Right hindlimb (tissue), 1 donor: ENCODE measurements at places on chromosomes 1 and 21.

DNA sequence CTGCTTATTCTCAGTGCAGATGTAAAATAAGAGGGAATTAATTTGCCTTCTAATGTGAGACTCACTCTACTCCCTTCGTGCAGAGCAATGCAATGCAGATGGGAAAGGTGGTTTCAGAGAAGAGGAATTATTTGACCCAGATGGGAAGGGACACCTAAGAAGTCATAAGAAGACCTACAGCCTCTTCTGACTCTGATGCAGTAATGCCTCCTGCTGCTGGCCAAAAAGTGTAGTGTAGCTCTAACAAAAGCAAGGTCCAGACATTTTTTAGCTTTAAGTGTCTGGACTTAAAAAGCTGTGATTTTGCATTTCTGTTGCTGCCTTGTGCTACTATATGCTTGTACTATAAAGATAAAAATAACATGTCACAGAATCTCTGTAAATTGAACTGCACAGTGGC lies 501.4 kb downstream of the TTLL7 start:
- DNase-seq, result no peak

DNA sequence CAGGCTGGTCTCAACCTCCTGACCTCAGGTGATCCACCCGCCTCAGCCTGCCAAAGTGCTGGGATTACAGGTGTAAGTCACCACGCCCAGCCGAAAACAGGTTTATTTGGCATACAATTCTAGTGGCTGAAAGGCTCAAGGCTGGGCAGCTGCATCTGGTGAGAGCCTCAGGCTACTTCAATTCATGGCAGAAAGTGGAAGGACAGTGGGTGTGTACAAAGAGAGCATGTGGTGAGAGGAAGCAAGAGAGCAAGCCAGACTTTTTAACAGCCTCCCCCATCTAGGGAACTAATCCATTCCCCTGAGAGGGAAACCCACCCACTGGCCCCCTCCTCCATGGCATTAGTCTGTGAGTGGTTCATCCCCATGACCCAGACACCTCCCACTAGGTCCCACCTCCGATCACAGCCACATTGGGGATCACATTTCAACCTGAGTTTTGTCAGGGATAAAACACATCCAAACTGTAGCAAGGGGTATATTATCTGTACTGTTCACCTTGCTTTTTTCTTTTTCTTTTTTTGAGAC lies 9.5 kb downstream of the BMP8A start:
- DNase-seq, result no peak

GRCh38 chr1:219333626-219334025 lies 159.9 kb downstream of the LYPLAL1 start:
- DNase-seq, result no peak

- no peak for DNase-seq
Observed at GRCh38 chr1:62228883-62229187, 34.2 kb downstream of the L1TD1 start.

DNA sequence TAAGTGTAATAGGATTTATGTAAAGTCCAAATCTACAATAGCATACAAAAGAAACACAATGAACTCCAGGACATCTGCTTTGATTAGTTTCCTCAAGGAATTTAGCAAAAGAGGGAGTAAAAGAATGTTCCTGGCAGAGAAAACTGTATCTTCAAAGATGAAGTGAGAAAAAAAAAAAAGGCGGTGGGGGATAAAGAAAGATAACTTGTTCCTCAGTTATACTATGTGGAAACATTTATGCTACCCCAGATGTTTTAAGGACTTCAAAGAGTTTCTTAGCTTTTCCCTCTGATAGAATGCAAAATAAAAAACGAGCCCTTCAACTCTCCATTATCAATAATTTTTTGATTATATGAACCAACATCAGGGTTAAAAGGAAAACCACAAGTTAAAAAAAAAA lies 908.9 kb upstream of the ADGRL2 start:
- no peak for DNase-seq

GRCh38 chr1:228079601-228080263 lies 2.8 kb upstream of the ARF1 start:
- no peak for DNase-seq

DNA sequence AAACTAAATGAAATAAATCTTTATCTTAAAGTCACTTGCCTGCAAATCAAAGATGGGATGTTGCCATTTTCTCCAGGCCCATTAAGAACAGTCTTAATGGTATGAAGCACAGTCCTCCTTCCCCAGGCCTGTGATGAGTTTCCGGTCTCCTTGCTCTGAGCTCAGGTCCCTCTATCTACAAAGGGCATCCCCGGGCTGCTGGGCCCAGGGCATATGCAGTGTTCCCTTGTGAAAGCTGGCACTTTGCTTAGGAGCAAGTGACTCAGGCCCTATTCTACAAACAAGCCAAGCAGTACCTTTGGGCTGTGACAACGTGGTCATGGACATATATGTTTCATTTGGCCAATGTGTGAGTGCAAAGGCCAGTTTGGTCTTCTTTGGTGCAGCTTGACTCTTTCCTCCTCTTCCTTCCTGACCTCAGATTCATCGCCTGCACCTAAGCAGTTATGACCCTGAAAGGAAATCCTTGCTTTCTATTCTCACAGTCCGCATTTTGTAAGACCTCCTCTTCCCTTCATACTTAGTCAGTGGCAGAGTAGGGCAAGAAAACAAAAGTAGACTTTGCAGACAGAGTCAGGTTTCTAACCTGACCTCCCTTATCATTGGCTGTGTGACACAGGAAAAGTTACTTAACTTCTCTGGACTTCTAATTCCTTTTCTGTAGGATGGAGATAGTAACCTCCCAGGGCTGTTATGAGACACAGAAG lies 109.5 kb downstream of the ERG start:
- no peak for DNase-seq

- DNase-seq, result no peak
Observed at GRCh38 chr1:62209931-62210595, 15.4 kb downstream of the L1TD1 start.

GRCh38 chr1:236332092-236332758 lies 50.5 kb upstream of the ERO1B start:
- no peak for DNase-seq

DNA sequence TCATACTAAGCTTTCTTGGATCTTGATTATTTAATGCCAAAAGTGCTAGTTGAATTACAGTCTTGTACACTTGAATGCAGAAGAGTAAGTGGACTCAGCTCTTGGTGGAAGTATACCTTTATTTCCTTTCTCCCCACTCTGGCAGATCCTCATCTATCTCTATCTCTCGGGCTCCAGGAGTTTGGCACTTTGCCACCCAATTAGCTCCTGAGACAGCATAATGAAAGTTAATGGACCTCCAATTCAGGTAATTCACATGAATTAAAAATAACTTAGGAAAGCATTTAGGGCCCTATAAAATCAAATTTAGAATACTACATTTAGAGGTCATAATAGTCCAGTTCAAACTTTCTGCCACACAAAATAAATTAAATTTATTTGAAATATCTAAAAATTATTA lies 67.4 kb downstream of the OLFM3 start:
- DNase-seq, result no peak

DNA sequence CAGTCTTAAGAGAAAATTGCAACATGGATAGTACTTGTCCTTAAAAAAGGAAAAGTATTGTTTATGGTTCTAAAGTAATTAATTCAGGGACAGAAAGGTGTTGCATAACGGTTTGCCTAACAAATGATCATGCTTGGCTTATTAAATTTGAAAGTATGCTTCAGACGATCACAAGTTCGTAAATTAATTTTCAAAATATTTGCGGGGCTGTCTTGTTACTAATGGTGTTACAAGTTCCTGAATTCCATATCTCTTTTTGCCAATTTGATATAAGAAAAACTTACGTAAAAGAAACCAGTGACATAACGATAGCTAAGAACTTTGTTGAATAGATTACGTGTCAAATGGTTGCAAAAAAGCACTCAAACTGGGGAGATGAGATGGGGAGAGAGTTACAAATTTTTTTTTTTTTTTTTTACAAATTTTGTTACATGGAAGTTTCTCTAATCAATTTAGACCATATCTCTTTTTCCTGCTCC lies 1.3 kb downstream of the AGO3 start:
- DNase-seq, result no peak

GRCh38 chr1:67209521-67209920 lies 43.3 kb downstream of the IL23R start:
- no peak for DNase-seq

GRCh38 chr1:208351838-208352237 lies 107.7 kb upstream of the PLXNA2 start:
- DNase-seq, result no peak

DNA sequence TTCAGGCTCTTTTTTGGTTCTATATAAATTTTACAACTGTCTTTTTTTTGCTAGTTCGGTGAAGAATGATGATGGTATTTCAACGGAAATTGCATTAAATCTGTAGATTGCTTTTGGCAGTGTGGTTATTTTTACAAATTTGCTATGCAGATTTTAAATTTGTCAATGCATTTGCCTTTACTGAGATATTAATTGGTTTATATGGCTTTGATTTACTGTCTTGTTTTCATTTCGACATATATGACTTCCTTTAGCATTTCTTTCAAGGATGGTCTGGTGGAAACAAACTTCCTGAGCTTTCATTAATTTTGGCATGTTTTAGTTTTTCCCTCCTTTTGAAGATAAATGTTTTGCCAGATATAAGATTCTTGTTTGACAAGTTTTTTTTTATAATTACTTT lies 1522.5 kb upstream of the PRMT6 start:
- no peak for DNase-seq

DNA sequence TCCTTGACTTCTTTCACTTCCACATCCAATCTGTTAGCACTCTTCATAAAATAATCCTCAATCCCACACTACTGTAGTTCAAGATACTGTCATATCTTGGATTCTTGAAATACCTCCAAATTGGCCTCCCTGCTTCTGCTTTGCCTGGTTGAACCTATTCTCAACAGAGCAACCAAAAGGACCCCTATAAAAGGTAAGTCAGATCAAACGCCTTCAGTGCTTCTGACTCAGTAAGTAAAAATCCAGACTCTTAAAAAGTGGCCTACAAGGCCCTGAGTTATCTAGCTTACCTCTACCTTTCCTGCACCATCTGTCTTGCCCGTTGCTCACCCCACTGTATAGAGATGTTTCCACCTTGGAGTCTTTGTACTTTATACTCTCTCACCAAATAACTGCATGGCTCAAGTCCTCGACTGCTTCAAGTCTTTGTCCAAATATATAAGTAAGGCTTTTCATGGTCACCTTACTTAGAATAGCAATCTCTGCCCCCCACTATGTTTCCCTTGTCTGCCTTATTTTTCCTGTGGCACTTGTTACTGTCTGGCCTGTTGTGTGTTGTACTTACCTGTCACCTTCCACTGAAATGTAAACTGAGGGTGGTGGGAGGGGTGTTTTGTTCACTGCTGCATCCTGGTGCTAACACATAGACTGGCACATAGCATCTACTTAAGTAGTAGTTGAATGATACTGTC lies 5.1 kb upstream of the PIGV start:
- DNase-seq, result no peak

GRCh38 chr1:160623227-160623633 lies 23.6 kb downstream of the SLAMF1 start:
- no peak for DNase-seq

DNA sequence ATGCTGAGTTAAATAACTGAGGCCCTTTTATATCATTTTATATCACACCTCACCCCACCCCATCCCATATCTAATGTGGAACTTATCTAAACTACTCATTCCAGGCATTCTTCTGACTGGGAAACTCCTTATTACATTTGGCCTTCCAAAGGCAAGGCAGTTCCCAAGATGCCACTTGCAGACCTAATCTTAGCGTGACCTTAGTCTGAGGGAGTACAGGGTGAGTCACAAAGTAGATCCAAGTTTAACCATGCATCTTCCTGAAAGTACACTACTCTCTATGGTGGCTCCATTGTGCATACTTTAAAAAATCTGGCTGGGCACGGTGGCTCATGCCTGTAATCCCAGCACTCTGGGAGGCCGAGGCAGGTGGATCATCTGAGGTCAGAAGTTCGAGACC lies 353.6 kb upstream of the C1orf87 start:
- no peak for DNase-seq

GRCh38 chr1:16443975-16444770 lies 3.6 kb downstream of the NECAP2 start:
- no peak for DNase-seq

- DNase-seq, result no peak
Observed at GRCh38 chr1:168106274-168106673, 30.5 kb downstream of the GPR161 start.

GRCh38 chr1:45998020-45998617 lies 134.3 kb downstream of the PIK3R3 start:
- DNase-seq, result no peak

DNA sequence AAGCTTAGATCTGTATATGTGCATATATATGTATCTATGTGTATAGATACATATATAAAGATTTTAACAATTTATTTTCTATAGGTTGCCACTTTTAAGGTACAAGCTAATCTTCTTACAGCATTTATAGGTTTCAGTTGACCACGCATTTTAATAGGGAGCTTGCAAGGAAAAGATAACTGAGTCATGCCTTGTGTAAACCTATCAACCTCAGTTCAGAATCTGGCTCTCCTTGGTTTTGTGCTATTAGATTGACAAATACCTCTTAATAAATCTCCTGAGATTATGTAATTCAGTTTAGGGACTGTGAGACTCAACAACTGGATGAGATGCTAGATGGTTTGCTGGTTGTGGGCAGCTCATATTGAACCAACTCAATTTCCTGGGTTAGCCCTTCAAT lies 114.7 kb upstream of the SERBP1 start:
- no peak for DNase-seq

- no peak for DNase-seq
Observed at GRCh38 chr1:50570066-50570468, 146.8 kb upstream of the DMRTA2 start.

GRCh38 chr1:20947409-20947808 lies 160.3 kb upstream of the HP1BP3 start:
- no peak for DNase-seq

DNA sequence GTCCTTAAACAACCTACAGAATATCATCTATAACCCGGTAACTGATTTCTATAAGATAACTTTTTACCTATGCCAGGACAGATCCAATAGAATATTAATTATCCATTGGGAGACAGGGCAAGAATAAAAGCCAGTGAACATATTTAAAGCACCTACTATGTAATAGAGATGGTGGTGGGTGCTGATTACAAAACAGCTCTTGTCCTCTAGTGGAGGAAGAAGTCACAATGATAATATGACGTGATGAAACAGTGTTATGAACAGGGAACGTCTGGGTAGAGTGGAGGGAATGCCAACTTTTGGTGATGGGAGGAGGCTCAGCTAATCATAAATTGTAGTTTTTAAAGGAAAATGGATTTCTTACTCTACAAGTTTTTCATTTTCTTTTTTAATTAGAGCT lies 2.3 kb downstream of the LGALS8 start:
- DNase-seq, result no peak

GRCh38 chr1:247415423-247416361 lies at the start of gene NLRP3:
NLRP3 (plus strand) TSS chr1:247416173; CDS start chr1:247418801, 2,628 bp downstream.
- no peak for DNase-seq

GRCh38 chr21:15010645-15011044 lies 54.2 kb downstream of the NRIP1 start:
- no peak for DNase-seq

GRCh38 chr1:223489439-223489838 lies 96.2 kb downstream of the CCDC185 start:
- peak; percentile 3 for DNase-seq

GRCh38 chr1:15347182-15347581 lies 62.5 kb upstream of the EFHD2 start:
- no peak for DNase-seq
